ENCODE measurements at places on chromosomes 16 and 17.

- peak; percentile 55 for DNase-seq
These were observed 2.5 kb upstream of the STARD3 start for GRCh38 chr17:39634384-39634871.

DNA sequence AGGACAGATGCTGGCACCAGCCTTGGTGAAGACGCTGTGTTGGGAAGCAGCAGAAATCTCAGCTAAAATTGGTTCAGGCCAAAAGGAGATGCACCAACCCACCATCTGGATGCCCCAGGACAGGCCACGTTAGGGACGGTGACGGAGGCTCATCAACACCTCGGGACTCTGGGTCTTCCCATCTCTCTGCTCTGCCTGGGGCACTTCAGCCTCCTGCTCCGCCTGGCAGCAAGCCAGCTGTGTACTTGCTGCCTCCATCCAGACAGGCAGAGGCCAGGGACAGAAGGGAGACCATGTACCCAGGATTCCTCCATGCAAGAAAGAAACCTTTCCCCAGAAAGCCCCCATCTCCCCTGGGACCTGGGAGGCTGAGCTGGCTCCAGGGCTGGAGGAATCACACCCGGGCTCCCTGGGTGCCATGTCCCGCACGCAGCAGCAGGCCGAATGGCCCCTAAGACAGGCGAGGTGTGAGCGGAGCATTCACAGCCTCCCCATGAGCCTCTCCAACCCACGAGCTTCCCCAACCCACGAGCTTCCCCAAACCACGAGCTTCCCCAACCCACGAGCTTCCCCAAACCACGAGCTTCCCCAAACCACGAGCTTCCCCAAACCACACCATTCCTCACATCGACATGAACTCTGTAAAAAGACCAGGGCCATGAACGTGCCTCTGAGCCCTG lies 274.5 kb downstream of the C16orf95 start:
- no peak for DNase-seq

DNA sequence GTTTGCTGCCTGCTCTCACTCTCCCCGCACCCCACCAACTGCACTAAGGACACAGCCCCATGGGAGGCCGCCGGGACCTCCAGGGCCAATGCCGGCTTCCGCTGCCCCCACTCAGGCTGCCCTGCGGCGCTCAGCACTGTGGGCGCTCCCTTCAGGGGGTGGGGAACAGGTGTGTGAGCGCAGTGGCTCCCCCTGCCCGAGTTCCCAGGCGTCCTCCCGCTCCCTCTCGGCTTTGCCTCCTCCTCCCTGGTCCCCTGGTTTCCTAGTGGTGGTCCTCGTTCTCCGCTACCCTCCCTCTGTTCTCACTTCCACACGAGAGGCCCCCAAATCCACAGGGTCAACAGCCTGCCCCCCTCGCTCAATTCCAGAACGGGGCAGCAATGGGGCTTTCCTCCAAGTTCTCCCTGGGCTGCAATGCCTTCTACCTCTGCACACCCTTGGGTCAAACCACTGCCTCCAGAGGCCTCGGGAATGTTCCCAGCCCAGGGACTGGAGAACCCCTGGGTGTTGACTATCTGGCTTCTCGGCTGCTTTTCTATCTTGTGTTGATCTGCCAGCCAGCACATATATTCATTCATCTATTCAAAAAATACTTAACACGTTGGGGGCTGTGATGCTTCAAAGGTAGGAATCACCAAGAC lies 9.9 kb downstream of the FOXJ1 start:
- no peak for DNase-seq

GRCh38 chr17:49459401-49459984 lies 35.6 kb upstream of the NGFR start:
- DNase-seq = no peak

DNA sequence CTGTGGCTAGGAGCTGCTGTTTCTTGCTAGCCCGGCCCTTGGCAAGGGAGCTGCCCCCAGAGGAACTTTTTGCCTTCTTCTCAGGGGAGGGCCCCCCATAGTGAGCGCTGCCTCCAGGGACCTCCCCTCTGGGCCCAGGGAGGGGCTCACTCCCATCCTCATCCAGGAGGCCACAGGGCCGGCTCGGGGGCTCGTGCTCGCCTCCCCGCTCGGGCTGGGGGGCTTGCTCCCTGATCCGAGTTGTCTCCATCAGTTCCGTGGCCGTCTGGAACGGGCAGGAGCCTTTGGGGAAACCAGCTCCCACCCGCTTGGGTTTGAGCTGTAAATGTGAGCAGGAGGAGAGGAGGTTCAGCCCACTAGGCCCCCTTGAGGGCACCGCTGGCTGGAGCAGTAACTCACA lies 4.1 kb upstream of the SMIM5 start:
- no peak for DNase-seq

GRCh38 chr16:65916995-65917394 lies 449.5 kb upstream of the CDH5 start:
- DNase-seq = no peak

DNA sequence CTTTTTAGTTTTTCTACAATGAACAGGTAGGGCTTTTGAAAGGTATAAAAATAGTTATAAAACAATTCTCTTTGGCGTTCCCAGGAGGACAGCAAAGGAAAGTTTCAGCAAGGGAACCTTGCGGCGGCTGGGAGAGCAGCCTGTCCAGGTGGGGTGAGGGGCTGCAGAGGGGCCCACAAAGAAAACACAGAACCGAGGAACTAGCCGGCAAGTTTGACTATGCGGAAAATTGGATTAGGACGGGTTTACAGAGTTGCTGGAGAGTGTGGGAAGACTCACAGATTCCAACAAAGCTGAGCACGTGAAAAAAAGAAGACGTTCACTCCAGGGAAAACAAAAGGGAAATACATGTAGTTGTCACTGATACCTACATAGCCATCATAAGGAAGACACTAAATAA lies 40.2 kb upstream of the METTL16 start:
- DNase-seq = no peak

DNA sequence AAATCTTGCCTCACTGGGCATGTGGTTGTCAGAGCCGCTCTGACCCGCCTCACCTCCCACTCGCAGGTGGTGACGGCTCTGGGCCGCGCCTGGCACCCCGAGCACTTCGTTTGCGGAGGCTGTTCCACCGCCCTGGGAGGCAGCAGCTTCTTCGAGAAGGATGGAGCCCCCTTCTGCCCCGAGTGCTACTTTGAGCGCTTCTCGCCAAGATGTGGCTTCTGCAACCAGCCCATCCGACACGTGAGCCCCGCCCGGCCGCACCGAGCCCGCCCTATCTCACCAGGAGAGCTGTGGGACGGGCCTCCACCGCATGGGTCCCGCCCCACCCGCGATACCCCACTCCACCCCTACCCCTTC lies 4.0 kb downstream of the TGFB1I1 start:
- peak; percentile 34 for DNase-seq

GRCh38 chr16:23907903-23908302 lies 72.1 kb downstream of the PRKCB start:
- no peak for DNase-seq

- no peak for DNase-seq
These were observed 30.1 kb downstream of the FA2H start for GRCh38 chr16:74744566-74744965.

GRCh38 chr17:82869536-82869935 lies 29.7 kb upstream of the ZNF750 start:
- DNase-seq = no peak

- DNase-seq = no peak
These were observed 75.6 kb downstream of the GNAO1 start for GRCh38 chr16:56266641-56267607.

DNA sequence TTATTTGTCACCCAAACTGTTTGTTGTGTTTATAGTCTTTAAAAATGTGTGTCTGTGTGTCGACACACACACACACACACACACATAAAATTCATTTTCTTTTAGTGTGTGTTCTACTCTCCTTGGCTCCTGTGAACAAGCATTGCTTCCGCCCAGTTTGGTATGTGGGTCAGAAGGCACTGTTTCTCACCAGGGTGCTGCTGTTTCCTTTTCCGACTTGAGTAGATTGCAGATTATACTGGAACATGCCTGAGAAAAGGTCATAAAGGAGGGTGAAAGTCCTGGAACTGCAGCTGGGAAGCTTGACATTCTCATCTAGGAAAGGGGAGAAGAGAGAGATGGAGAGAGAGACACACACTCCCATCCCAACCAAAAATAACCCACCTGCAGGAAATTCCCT lies 330.3 kb downstream of the BCAS3 start:
- no peak for DNase-seq

GRCh38 chr17:70166615-70167014 lies 2.7 kb upstream of the KCNJ2 start:
- DNase-seq = no peak

DNA sequence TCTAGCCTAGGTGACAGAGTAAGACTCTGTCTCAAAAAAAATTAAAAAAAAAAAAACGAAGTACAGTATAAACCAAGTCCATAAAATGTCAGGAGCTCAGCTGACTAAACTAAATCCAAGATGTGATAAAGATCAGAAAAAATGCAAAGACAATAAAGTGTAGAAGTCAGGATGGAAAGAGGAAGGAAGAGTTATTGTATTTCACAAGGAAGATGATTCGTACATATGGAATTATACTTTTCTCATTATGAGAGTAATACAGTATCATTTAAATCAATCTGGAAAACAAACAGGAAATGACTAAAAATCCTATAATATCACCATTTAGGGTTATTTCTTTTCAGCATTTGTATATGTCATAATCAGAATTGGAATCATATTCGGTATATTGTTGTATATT lies 11.4 kb upstream of the APOH start:
- DNase-seq = no peak
